ENCODE measurements at places on chromosomes 4 and X. TPM values are rescaled to one million over a fixed set of nuclear protein-coding genes. Genes with fewer than 3 reads are reported as not detected.

The SOWAHD gene
- 2.1 TPM for total RNA-seq

The SNX25 gene
- total RNA-seq: 16.2 TPM

The ADRA2C gene
- total RNA-seq: not detected

The AKAP4 gene
- not detected for total RNA-seq

The CSAG1 gene
- total RNA-seq: not detected

The PROM1 gene
- not detected for total RNA-seq

The GAGE1 gene
- total RNA-seq: not detected

The CEP135 gene
- 15.8 TPM for total RNA-seq

The DTHD1 gene
- 1.7 TPM for total RNA-seq

The HTR2C gene
- not detected for total RNA-seq

The SLC7A11 gene
- total RNA-seq: 6.7 TPM

The GPR143 gene
- total RNA-seq: not detected

The COL4A6 gene
- not detected for total RNA-seq

The CBLL2 gene
- total RNA-seq: not detected

The GABRQ gene
- not detected for total RNA-seq

The LRIT3 gene
- not detected for total RNA-seq

The PCDH10 gene
- total RNA-seq: not detected

The NR3C2 gene
- total RNA-seq: 9.0 TPM

The DMRTC1 gene
- total RNA-seq: not detected

The NPY2R gene
- not detected for total RNA-seq

All from activated CD8-positive, alpha-beta memory T cell treated with anti-CD3 and anti-CD28 coated beads, Interleukin-2, amount 10 ng/mL, durations not matched to agents 7 days and 5 days (primary cell).